Stimulated activated CD4-positive, alpha-beta T cell treated with anti-CD3 and anti-CD28 coated beads, Interleukin-1b, Interleukin-23, amount 100 ng/mL, for 48 hours (primary cell): ENCODE measurements at places on chromosomes 3 and 15.

GRCh38 chr3:40340541-40341170 lies 31.1 kb downstream of the EIF1B start:
- DNase-seq, result no peak

GRCh38 chr15:76337696-76338485 lies 1.3 kb downstream of the ISL2 start:
- DNase-seq, result no peak

GRCh38 chr3:132344666-132345280 lies 27.6 kb downstream of the ACP3 start:
- no peak for DNase-seq

- DNase-seq, result no peak
These were observed 51.7 kb downstream of the SLC6A6 start for GRCh38 chr3:14453876-14454638.

- DNase-seq, result no peak
These were observed 737.5 kb upstream of the LMCD1 start for GRCh38 chr3:7764115-7764514.

DNA sequence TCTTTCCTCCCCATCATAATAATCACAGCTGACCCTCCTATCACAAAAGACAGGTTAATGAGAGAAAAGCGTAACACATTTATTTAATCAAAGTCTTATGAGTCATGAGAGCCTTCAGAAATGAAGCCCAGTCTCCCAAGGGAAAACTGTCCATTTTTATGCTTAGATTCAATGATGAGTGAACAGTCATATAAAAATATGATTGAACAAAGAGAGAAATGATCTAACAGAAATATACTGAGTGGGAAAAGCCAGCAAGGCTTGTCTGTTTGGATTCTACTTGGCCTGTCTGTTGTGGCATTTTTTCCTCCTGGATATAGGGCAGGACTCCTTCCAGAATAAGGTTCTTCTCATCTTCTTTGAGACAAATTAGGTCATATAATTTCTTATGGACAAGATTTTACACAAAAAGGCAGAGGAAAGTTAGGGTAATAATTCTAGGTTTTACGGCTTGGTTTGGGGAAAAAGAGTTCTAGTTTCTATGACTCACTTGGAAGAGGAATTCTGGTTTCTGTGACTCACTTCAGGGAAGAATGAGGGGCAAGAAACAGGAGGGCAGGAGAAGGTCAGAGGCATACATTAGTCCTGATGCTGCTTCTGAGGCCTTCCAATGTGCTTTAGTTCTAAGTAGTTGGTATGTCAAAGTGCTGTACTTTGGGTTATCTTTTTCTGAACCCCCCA lies 534.2 kb downstream of the ZIC1 start:
- no peak for DNase-seq

DNA sequence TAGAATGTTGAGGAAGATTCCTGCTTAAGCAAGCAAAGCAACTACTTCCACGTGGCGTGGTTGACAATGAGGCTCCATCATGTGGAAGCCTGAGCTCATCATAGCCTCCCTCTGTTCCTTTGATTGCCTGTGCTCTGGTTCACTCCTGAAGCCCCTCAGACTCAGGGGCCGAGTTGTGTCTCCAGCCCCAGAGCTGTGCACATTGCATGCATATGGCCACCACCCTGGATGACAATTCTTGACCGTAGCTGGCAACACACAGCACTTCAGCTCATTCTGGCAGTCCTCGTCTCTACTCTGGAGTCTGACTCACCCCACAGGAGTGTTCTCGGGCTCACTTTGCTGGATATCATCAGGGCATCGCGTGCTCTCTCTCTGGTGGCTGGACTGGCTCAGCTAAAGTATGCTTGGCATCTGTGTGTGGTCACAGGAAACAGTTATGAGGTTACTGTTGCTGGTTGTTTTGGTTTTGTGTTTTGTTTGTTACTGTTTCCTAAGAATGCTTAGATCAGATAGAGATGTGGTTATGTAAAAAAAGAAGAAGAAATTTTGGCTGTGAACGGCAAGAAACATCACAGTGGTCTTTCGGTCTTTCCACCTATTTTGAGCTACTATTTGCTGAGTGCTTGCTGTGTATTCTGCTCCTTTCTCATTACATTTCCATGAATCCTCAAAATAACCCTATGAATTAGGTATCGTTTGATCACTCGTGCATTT lies 41.6 kb upstream of the MRPS22 start:
- DNase-seq, result no peak

DNA sequence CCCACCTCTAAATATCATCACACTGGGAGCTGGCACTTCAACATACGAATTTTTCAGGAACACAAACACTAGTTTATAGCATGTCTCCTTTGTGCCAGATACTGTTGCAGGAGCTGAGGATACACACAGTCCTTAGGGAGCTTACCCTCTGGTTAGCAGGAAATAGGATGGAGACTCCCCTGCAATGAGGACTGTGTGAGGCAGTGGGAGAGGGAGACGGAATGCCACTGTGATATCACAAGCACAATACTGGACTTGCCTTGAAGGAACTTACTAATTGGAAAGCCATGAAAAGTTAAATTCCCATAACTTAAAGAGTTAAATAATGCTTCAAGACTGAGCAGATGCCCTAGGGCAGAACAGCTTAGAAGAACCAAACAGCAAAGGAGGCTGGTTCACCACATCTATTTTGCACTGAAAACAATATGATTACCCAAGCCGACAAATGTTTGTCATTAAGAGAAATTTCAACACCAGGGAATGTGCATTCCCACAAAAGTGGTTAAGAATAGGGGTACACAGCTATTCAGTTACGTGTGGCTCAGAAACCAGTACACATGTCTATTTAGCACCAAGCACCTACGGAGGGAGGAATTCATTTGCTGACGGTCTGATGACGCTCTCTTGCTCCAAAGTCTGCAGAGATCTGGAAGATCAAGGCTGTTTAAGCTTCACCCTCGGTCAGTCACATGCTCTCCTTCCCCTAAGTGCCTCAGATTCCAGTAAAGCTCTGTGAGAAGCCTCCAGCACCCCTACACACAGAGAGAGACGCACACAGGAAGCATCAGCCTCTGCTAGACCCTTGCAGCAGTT lies 5.2 kb downstream of the TBC1D2B start:
- DNase-seq, result no peak

- no peak for DNase-seq
These were observed 71.0 kb downstream of the CCK start for GRCh38 chr3:42194943-42195510.

- DNase-seq, result no peak
These were observed 3.1 kb downstream of the ZNF710 start for GRCh38 chr15:90004252-90004651.

DNA sequence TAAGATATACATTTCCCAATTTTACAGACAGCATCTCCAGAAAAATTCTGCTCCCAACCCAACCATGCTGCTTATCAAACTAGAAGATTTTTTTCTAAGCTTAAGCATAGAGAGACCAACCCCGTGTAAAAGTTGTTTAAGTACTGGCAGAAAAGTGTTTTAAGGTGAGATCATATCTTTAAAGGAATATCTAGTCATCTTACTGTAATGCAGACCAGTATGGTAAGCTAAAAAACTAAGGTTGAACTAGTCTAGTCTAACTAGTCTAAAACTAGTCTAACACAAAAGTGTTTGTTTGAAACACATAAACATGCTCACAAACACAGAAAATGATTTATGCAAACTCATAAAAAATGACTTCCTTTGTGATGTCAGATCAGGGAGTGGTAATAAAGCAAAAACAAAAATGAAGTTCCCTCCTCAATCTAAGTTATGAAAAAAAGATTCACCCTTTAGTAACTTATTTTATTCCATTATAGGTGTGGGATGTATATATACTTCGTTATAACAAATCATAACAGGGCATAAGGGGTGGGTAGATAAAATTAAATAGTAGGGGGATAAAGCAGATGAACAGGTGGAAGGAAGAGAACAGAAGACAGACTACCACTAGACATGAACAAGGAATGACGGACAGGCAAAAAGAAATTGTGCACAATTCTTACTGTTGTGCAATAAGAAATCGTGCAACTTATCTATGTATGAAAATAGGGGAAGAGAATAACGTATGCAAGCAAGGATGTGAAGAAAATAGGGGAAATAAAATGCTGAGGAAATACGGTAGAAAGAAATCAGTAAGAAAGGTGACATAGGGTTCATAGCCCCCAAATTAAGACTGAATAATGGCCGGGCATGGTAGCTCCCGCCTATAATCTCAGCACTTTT lies 10.0 kb downstream of the MYO5A start:
- DNase-seq, result no peak

- DNase-seq, result no peak
These were observed 52.8 kb upstream of the NSMCE3 start for GRCh38 chr15:29322415-29322814.
